Mesothelial cell of epicardium (in vitro differentiated cells): ENCODE measurements at places on chromosomes 5 and 9.

DNA sequence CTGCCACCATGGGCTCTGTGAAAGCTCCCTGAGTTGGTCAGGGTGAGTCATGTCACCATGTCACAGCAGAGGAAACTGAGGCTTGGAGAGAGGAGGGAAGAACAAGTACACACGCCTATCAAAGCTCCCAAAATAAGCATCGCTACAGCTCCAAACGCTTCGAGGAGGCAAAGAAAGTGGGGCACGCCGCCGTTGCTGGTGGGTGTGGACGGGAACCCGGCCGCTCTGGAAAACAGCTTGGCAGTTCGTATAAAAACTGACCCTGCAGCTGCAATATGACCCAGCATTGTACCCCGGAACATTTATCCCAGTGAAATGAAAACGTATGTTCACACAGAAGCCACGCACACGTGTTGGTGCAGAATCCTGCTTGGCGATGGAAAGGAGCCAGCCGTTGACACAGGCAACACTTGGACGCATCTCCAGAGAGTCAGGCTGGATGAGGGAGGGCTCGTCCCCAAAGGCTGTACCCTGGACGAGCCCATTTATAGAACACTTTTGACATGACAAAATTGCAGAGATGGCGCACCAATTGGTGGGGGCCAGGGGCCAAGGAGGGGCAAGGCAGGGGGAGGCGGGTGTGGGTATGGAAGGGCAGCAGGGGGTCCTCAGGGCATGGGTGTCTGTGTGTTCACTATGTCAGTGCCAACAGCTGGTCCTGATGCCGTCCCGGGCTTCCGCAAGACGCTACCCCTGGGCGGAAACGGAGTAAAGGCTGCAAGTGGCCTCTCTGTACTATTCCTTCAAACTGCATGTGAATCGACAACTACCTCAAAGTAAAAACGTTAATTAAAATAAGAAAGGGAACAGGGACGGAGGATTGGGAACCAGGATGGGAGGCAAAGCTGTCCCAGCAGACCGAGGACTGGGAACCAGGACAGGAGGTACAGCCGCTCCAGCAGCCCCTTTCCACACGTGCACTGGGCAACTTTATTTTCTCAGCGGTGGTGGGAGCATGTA, 173.0 kb downstream of the OLFM1 start:
- no peak for DNase-seq

DNA sequence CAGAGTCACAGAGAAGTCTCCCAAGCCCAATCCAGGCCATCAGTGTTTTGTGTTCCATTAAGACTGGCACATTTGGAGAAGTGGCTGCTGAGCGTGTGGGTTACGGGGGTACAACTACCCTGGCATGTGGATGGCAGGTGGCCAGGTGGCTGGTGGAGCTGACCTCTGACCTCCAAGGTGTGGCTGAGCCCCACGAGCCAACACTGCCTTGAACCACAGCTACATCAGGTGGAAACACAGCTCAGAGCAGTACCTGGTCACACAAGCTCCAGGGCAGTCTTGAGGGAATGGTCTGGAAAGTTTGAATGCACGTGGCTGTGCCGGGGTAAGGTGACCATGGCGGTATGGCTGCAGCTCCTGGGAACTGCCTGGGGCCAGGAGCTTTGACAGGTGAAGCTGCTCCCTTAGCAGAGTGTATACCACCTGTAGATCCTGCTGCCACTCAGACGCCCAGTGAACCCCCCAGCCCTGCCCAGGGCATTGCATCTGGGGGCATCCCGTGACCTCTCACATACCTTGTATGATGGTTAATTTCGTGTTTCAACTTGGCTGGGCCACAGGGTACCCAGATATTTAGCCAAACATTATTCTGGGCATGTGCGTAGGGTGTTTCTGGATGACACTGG, 207.9 kb downstream of the GADD45G start:
- DNase-seq, result peak; percentile 34

DNA sequence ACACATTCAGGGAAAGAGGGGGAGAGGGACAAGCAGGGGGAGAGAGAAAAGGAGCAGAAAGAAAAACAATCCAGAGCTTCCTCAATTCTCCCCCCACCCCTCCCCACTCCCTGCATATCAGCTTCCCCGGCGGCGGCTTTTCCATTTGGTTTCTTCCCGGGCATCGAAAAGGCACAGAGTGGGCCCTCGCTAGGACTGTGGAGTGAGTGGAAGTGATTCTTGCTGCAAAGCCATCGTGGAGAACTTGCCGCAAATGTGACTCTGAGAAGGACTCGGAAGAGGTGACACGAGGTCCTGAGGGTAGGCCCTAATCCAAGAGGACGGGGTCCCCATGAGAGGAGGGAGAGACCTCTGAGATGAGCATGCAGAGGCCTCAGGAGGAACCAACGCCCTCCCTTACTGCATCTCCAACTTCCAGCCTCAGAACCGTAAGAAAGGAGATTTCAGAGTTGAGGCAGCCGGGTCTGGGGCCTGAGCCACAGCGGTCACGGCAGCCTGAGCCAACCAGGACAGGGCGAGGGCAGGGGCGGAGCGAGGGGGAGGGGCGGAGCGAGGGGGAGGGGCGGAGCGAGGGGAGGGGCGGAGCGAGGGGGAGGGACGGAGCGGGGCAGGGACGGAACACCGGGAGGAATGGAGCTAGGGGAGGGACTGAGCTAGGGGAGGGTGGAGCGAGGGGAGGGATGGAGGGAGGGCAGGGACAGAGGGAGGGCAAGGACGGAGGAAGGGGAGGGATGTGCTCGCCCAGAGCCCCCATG, 21.2 kb upstream of the SARDH start:
- no peak for DNase-seq

DNA sequence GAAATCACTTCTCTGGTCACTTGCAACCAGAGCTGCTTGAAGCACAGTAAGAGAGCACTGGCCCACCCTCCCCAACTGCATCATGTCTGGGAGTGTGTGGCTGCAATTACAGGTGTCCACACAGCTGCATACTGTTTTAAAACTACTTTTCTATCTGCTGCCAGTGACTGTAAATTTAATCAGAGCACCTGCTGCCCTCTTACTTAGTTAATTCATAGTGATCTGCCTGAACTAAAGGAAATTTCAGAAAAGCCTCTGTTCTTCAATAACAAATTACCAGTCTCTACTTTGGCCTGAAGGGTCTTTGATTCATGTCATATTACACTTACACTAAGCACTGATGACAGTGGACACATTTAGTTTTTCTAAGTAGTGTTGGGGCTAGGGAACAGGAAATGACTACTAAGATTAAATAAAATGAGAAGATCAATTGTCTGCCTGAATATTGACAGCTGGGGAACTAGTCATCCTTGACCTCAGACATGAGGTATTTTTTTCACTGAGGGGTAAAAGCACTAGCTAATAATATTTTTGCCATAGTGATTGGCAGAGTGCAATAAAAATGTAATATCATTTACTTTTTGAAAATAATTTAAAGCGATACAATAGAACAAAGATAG, 788.9 kb upstream of the GRAMD2B start:
- DNase-seq, result no peak

DNA sequence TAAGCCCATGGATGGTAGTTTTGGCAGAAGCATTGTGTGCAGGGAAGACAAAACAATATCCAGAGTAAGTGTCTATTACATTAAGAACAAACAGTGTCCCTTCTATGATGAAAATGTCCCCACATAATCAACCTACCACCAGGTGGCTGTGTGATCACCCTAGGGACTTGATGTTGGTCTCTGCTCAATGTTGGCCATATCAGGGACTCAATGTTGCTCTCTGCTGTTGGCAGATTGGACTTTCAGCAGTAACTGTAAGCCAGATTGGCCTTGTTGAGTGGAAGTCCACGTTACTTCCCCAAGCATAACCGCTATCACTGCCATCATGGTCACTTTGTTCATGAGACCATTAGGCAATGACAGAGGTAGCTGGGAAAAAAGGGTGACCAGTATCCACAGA, 52.8 kb upstream of the PRSS3 start:
- no peak for DNase-seq

DNA sequence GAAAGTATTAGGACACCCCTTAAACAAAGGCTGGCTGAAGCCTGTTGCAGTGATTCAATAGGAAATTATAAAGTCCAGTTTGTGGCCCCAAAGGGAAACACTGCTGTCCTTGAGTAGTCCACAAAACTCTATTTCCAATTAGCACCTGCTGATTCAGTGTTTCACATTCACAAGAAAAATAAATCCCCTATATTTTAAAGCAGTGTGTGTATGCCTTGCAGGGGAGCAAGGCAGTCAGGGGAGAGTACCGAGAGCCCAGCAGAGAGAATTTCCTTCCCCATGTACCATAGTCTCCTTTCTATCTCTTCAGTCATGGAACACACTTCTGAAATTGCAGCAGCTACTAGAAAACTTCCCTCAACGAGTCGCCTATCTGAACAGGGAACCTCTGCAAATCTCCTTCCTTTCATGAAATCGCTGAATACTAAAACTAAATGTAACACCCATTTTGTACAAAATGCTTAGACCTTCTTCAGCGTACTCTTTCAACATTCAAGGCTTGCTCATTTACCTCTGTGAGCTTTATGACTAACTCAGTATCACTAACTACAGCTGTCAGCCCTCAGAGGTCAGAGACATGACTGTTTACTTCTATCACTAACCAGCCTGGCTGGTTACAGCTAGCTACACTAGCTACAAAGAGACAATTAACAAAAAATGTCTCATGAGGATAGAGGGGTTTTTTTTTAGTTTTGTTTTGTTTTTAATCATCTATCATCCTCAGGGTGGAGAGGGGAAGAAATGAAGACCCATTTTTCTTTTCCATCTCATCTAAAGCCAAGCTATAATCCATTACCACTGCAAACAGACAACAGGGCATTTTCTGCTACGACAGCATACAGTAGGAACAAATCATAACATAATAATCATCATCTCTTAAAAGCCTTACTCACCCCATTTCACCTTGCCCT, 188.7 kb downstream of the EBF1 start:
- DNase-seq, result no peak

- DNase-seq, result no peak
Observed at GRCh38 chr9:16689351-16689938, 181.0 kb downstream of the BNC2 start.

DNA sequence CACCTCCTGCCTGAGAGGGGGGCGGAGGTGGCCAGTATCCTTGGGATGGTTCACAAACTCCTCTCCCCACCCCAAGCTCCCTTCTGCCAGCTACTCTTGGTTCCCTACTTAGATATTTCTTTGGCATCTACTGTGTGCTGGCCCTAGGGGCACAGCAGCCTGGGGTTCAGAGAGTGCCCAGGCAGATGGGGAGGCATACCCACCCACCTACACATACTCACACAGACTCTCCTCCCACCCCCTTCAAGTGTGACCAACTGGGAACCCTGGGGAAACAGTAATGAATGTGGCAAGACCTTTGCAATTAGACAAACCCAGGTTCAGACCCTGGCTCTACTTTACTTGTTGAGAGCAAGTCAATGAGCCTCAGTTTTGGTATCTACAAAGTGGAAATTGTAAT, 44.4 kb upstream of the PSD2 start:
- DNase-seq, result no peak

DNA sequence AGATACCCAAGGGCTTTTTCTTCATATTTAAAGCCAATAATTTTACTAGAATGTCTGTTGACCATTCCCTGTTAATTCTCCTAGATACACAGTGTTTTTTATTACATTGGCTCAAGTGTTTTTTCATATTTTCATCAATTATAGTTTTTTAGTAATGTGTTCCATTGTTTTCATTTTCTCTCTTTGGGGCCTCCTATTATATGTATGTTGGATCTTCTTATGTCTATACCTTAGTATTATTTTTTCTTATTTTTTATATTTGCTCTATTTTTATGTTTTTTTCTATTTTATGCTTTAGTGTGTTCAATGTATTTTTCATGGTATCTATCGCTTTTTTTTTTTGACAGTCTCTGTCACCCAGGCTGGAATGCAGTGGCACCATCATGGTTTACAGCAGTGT, 7.5 kb downstream of the KIAA1958 start:
- DNase-seq, result no peak

GRCh38 chr9:13100914-13101572, 178.4 kb downstream of the MPDZ start:
- no peak for DNase-seq

- no peak for DNase-seq
Observed at GRCh38 chr5:15203376-15203775, 296.6 kb upstream of the FBXL7 start.

DNA sequence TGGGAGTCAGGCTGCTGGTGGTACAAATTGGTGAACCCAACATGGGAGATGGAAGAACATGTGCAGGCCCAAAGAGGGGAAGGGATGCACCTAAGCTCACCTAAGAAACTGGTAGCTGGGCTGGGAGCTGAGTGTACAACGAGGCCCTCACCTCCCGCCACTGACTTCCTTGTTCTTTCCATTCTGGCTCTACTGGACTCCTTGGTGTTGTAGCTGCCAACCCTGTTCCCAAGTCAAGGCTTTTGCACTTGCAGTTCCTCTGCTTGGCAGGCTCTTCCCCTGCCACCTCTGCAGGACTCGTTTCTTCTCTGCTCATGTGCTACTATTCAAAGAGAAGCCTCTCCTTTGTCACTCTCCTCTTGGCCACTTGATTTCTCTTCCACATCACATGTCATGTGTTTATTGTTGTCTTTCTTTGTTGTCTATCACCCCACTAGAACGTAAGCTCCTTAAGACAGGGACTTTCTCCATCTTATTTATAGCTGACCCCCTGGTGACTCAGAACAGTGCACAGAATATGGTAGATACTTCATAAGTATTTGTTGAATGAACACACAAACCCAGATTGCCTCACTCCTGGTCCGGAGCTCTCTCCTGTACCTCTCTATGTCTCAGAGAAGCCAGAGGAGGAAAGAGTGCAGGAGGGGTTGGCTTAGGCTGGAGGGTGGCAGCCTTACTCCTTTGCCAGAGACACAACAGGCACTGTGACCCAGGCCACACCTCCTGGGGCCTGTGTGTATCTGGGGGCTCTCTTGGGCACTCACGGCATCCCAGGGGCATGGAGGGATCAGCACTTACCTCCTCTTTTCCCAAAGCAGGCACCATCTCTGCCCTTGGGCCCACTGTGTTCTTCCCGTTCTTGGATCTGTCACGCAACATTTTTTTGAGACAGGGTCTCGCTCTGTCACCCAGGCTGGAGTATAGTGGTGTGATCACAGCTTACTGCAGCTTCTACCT, 5.2 kb upstream of the SPINK4 start:
- no peak for DNase-seq

DNA sequence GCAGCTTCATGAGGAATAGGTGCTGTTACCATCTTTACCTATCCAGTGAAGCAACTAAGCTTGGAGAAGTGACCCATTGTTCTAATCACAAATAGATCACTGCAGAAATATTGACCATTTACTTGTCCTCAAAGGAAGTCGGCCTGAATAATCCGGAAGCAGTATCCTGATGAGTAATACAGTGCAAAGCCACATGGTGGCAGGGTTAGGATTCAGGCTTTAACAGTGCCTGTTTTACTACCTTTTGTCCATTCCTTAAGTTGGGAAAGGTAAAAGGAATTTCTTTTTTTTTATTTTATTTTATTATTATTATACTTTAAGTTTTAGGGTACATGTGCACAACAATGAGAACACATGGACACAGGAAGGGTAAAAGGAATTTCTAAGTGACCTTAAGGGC, 336.3 kb downstream of the KDM4C start:
- DNase-seq, result no peak
